CD4-positive, alpha-beta T cell treated with Interleukin-17A for 1 hour (primary cell): ENCODE measurements at places on chromosomes 3 and 15.

DNA sequence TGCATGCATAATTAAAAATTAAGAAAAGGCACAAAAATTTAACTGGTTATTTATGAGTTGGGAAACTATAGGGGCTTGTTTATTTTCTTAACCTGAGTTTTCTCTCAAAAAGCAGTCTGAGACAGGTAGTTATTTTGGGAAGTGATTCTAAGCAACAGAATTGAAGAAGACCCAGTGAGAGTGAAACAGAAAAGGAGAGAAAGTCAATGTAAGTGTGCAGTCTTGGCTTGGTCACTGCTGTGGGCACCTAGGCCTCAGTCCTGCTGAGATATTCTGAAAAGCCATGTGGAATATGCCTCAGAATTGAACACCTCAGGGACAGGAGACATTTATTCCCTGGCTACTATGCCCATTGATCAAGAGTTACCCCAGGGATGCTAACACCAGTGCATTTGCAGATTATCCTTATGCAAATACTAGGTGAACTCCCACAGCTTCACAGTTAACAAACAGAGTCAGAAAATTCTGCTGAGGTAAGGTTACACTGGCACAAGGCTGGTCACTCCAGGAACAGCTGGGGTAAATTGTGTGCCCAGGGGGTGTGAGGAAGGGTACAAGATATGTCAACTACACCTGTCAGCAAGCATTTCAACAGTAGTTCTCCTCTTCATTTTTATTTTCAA lies 222.7 kb downstream of the EFHB start:
- no peak for DNase-seq

- DNase-seq, result no peak
Observed at GRCh38 chr3:25428789-25429335, 799 bp downstream of the RARB start.

DNA sequence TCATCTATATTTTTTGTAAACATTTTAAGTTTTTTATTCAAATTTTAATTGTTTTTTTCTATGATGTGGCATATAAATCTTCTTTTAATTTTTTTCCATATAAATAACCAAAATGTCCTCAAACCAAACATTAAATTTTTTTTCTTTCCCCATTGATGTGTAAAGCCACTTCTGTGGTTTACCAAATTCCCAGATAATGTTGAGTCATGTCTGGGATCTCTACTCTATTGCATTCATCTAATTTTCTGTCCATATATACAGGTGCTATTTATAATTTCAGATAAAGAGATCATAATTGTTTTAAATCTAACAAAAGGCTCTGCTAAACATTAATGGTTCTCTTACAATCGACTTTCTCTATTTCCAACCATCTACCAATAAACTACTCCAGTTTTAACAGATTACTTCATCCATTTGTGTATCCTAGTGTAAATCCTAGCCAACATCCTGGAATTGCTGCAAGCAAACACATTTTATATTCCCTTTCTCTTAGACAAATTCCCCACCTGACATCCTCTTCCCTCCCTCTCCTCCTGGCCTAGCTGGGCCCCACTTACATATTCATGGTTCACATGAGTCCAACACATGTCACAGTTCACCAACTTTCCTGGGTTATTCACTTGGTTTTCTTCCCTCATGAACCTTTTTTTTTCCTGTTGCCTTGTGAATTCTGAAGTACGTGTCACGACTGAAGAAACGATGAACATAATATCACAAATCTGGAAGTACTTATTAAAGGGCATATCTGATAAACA lies 368.0 kb upstream of the AGTR1 start:
- no peak for DNase-seq

GRCh38 chr15:57061281-57061680 lies 142.8 kb downstream of the TCF12 start:
- no peak for DNase-seq

DNA sequence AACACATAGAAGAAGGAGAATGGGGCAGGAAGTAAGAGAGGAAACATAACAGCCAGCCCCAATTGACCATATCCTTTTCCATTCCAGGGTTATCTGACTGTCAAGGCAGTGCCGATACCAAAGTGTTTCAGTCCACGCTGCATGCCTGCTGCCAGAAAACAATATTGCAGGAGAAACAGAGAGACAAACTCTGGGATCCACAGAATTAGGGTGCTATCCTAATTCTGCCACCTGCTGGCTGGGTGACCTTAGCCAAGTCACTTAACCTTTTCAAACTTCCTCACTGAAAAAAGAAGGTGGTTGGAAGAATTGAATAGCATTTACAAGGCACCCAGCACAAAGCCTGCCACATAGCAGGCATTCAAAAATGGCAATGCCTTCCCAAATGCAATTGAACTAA lies 32.0 kb downstream of the GLB1 start:
- DNase-seq, result peak; percentile 54

GRCh38 chr3:172201870-172202236 lies 162.5 kb downstream of the FNDC3B start:
- no peak for DNase-seq

- DNase-seq, result peak; percentile 49
Observed at GRCh38 chr3:11641683-11642430, 1.9 kb downstream of the VGLL4 start.
